ENCODE measurements at places on chromosomes 1 and 21.

- ATAC-seq = no peak
These were observed 110.0 kb upstream of the PRDX6 start for GRCh38 chr1:173367136-173367535.

DNA sequence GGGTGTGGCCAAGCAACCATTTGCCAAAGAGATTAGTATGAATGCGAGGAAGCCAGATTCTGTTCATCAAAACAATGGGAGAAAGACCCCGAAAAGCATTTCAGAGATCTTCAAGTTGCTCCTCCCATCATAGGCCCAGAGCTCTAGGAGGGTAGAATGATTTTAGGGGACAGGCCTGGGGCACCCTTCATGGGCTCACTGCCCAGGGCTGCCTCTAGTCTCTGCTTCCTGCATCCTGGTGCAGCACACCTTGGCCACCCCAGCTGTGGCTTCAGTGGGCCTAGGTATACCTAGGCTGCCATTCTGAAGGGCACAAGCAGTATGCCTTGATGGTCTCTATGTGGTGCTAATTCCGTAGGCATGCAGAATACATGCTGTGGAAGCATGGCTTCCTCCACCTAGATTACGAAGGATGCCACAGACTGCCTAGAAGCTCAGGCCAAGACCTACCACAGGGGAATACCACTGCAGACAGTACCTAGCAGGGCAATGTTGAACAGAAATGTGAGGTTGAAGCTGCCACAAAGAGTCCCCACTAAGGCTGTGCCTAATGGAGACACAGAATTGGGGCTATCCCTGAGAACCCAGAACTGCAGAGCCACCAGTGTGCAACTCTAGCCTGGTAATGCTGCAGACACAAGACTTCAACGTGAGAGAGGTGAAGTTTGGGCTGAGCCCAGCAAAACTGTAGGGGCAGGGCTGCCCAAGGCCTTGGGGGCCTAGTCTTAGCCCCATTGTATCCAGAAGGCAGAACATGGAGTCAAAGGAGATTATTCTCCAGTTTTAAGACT, 158.8 kb downstream of the CLIC6 start:
- ATAC-seq = no peak

GRCh38 chr1:80896781-80897356, 903.9 kb upstream of the ADGRL2 start:
- ATAC-seq = no peak

- ATAC-seq = no peak
These were observed 228.4 kb downstream of the ATG4C start for GRCh38 chr1:63012339-63012738.

DNA sequence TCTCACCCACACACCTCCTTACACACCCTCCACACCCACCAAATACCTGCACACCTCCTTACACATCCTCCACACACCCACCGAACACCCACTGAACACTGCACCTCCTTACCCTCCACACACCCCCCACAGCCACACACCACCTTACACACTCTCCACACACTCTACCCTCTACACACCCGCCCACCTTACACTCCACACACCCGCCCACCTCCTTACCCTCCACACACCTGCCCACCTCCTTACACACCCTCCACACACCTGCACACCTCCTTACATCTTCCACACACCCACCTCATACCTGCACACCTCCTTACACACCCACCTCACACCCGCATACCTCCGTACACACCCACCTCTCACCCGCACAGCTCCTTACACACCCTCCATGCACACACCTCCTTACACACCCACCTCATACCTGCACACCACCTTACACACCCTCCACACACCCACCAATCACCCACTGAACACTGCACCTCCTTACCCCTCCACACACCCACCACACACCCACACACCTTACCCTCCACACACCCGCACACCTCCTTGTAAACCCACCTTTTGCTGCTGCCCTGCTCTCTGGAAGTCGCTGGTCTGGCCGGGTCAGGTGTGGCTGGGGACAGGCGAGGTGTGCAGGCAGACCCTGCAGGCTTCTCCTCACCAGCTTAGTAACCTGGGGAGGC, 38.5 kb downstream of the COQ8A start:
- no peak for ATAC-seq

GRCh38 chr1:115296981-115297380, 41.1 kb downstream of the NGF start:
- no peak for ATAC-seq

DNA sequence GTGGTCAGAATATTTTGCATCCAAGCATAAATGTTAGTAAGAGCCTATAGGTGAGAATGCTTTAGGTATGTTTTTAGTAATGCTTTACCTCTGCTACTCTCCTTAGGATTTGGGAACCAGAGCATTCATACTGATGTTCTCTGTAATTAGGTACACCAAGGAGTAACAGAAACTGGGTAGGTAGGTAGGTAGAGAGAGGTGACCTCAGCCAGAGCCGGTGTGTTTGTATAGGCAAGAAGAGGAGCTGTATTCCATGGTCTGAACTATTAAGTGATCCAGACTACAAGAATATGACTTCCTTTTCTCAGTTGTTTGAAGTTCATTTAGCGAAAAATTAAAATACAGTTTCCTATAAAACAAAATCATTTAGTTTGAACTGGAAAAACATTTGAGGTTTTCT, 108.5 kb downstream of the SDCCAG8 start:
- no peak for ATAC-seq

DNA sequence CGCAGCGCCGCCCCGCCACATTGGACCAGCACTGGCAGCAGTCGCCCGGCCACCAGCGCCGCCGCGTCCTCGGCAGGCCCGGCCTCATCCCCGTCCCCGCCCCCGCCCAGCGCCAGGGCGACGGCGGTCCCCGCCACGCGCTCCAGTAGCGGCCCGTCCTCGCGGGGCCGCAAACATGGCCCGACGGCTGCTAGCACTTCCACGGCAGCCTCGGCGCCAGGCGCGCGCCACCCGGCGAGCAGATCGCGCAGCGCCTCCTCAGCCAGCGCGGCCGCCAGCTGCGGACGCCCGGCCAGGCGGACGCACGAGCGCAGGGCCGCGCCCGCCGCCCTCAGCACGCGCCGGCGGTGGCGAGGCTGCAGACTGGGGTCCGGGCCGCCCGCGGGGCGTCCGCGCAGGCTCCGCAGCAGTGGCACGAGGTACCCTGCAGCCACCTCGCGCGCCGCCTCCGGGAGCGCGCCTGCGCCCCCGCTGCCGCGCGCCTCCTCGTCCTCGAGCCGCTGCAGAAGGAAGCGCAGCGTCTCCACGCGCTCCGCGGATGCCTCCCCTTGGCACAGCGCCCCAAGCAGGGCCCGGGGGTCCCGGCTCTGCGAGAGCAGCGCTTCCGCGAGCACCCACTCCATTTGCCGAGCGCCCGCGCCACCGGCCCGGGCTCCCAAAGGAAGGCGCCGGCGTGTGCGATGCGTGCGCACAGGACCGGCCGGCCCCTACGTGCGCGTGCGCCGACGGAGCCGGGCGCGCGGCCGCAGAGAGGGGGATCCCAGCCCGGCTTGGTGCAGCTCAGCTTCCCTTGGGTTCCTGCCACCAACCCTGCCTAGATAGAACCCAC, at the start of gene TARBP1:
Gene TARBP1, minus strand, starts transcription at position 699 of the 829 bp plus-strand sequence. Its CDS starts 76 bp downstream, at position 623.
- peak; percentile 88 for ATAC-seq

GRCh38 chr1:61207416-61207815, 125.1 kb downstream of the NFIA start:
- no peak for ATAC-seq

DNA sequence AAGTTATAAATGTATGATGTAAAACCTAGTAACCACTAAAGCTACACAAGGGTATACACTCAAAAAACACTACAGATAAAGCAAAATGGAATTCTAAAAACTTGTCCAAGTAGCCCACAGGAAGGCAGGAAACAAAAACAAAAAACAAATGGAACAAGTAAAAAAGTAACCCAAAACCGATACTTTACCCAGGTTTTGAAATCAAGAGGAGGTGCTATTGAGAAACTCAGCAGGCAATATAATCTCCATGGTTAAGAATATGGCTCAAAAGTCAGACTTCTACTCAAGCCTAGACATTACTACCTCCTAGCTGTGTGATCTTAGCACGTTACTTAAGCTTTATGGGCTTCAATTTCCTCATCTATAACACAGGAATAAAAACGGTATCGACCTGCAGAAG, 13.3 kb downstream of the RBBP5 start:
- ATAC-seq = no peak

Data from stimulated activated memory B cell treated with anti-CD40 and anti-IgM and Interleukin-4, amounts not matched to agents 10 μg/mL and 1 μg/mL and 100 μg/mL, for 72 hours (primary cell).